Spinal cord (tissue), 10 donors: ENCODE measurements at places on chromosomes 6 and 20. TPM values are rescaled to one million over a fixed set of nuclear protein-coding genes. Genes with fewer than 3 reads are reported as not detected.

VSX1 gene
- total RNA-seq, result 0.59 TPM

DNA sequence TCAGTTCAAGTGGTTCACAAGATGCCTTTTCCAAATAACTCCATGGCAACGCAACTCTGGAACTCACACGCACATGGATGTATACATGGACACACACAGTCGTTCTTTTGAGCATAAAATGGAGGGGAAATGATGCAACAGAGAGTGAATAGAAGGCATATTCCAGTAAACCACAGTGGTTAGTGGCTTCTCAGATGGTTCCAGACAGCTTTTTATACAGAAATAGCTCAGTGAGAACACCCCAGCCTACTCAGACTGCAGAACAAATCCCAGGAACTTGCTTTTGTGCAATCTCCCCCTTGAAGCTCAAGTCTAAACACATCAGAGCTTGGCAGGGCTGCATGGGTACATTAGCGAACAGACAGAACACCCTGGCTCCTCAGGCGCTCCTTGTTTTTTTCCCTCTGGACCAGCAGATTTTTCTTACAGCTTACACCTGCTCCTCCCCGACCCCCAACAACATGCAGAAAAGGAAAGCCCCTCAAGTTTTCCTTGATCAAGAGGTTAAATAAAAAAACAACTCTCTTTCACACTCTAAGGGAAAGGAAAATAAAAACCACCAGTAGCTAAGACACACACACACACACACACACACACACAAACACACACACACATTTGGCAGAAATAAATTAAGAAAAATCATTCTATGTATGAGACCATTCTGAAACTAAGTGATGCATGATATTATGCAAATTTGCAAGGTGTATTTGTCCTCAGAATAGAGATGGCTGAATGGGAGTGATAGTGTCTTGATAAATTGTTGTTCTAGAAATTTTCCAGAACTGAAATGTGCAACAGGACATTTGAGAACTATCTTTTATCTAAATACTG, 51.2 kb upstream of the RANBP9 start:
- H3K36me3 ChIP-seq, result no peaks in the 10 kb centered on the region
- no peaks in the 10 kb centered on the region for H3K27me3 ChIP-seq
- no peak overlapping the region for H3K4me3 ChIP-seq
- peaks cover 6% of the 10 kb centered on the region for H3K4me1 ChIP-seq

DNA sequence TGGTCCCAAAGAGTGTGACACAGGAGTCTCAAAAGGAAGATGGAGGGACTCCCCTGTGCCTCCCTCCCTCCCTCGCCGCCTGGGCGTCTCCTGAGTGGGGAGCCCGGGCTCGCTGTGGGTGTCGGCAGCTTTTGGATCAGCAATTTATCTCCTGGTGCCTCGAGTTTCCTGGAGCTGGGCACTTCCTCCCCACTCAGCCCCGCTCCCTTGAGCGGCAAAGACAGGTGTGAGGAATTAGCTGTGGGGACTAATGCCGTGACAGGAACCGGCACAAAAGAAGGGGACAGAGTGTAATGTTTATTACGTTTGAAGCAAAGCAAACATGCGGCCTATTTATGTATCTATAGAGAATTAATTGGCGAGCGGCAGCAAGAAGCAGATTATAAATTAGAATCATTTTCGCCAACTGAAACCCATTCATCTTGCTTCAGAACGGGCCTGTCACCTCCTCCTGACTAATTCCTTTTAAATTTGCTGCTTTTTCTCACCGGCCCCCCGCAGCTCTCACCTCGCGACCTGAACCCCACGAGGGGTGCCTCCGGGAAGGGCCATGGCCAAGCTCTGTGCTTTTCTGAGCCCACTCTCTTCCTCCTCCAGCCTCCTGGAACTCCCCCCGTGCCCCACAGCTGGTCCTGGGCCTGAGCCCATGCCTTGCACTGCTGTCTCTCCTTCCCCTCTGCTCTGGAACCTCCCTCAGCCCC, 8.8 kb upstream of the CDH22 start:
- no peak overlapping the region for H3K4me3 ChIP-seq
- H3K27ac ChIP-seq, result no peak overlapping the region
- H3K36me3 ChIP-seq, result no peaks in the 10 kb centered on the region
- peaks cover 16% of the 10 kb centered on the region for H3K4me1 ChIP-seq
- DNase-seq, result no peak
- H3K27me3 ChIP-seq, result peaks cover 37% of the 10 kb centered on the region

DNA sequence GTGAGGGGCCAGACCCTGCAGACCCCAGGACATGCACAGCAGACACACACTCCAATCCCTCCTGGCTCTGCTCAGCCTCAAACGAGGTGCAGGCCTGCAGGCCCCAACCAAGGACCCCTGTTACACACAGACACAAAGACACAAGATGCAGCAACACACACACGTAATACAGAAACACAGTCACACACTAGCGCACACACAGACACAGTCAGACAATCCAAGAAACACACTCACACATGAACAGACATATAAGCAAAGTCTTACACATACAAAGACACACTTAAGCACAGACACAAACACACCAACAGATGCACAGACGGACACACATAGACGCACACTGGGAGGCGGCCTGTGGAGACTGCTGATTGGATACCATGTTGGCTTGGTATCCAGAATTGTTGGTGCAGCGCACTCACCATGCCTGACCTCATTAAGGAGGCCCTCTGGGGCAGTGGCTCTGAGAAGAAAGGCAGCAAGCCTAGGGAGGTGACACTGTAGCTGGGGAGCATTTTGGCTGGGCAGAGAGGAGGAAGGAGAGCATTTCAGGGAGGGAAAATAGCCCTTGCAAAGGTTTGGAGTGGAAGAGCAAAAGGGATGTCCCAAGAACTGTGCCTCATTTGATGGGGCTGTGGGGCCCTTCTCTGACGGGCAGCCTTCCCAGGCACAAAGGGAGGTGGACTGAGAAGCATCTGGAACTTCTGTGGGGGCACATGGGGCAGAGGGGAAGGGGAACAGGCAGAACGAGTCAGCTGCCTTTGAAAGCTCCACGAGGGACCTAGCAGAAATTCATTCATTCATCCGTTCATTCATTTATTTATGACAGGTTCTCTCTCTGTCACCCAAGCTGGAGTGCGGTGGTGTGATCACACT, 1.4 kb upstream of the HSPA12B start:
- peaks cover 21% of the 10 kb centered on the region for H3K27me3 ChIP-seq
- no peaks in the 10 kb centered on the region for H3K36me3 ChIP-seq
- H3K4me1 ChIP-seq, result peaks cover 32% of the 10 kb centered on the region
- no peak overlapping the region for H3K4me3 ChIP-seq
- H3K27ac ChIP-seq, result no peak overlapping the region

- H3K4me3 ChIP-seq, result no peak overlapping the region
- H3K27ac ChIP-seq, result no peak overlapping the region
- no peaks in the 10 kb centered on the region for H3K27me3 ChIP-seq
- H3K4me1 ChIP-seq, result no peaks in the 10 kb centered on the region
These were observed 47.8 kb upstream of the IMPG1 start for GRCh38 chr6:76120302-76120701.

GRCh38 chr20:17848249-17849048, 120.1 kb downstream of the SNX5 start:
- no peaks in the 10 kb centered on the region for H3K36me3 ChIP-seq
- H3K27ac ChIP-seq, result no peak overlapping the region
- no peak for DNase-seq

GRCh38 chr6:13024616-13025015, 303.7 kb downstream of the TBC1D7 start:
- DNase-seq, result no peak
- H3K27me3 ChIP-seq, result no peaks in the 10 kb centered on the region
- H3K4me1 ChIP-seq, result no peaks in the 10 kb centered on the region
- no peak overlapping the region for H3K4me3 ChIP-seq

DNA sequence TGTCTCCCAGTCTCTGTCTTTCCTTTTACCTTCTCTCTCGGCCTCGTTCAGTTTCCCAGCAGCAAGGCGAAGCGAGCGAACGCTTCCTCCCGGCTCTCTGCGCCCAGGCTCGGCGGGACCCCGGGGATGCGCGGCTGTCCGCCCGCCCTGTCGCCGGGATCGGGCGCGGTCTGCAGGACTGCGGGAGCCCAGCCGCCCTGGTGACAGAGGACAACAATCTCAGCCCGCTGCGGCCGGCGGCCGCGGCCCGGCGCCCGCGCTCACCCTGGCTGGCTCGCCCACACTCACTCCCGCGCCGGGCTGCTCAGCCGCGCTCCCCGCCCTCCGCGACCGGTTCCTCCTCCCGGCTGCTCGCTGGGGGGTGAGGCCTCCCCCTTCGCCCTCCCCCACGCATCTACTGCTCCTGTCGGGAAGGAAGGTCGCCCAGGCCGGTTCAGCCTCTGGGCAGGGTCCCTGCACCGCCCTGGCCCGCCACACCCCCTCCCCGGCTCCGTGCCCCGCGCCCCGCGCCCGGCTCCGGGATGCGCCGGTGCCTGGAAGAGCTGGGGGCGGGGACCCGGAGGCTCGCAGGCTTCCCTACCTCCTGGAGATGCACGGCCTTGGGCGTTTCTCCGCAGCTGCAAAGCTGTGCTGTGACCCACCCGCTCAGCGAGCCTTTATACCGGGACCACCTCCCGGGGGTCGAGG, 410 bp downstream of the SYNE1 start:
- H3K36me3 ChIP-seq, result no peaks in the 10 kb centered on the region
- peaks cover 13% of the 10 kb centered on the region for H3K4me1 ChIP-seq
- peak overlapping the region; percentile 53 for H3K4me3 ChIP-seq
- H3K27ac ChIP-seq, result peak overlapping the region; percentile 47
- DNase-seq, result no peak
- peaks cover 2% of the 10 kb centered on the region for H3K27me3 ChIP-seq

FABP7 gene
- 138 TPM for total RNA-seq

- H3K4me1 ChIP-seq, result no peaks in the 10 kb centered on the region
- no peak overlapping the region for H3K27ac ChIP-seq
- no peak for DNase-seq
- no peak overlapping the region for H3K4me3 ChIP-seq
- H3K36me3 ChIP-seq, result no peaks in the 10 kb centered on the region
These were observed 135.4 kb upstream of the ECI2 start for GRCh38 chr6:4270776-4271175.

TUBB2B gene
- total RNA-seq, result 702 TPM

DUSP15 gene
- 13.3 TPM for total RNA-seq

DNA sequence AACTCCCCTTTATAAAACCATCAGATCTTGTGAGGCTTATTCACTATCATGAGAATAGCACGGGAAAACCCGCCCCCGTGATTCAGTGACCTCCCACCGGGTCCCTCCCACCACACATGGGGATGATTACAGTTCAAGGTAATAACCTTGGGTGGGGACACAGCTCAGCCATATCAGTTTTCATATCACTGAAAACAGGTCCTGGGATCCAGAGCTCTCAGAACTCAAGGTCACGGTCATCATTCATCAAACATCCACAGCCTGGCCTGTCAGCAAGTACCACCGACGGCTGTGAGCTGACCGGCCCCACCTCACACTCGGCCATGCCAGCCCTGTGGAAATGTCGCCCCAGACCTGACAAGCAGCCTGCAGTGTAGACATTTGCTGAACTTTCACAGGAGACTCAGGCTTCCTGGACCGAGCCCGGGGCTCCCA, 14.1 kb upstream of the FRMD1 start:
- H3K4me3 ChIP-seq, result no peak overlapping the region
- H3K27ac ChIP-seq, result peak overlapping the region; percentile 25
- H3K36me3 ChIP-seq, result no peaks in the 10 kb centered on the region
- peaks cover 33% of the 10 kb centered on the region for H3K4me1 ChIP-seq

MYCT1 gene
- 16.9 TPM for total RNA-seq

- no peaks in the 10 kb centered on the region for H3K36me3 ChIP-seq
- no peaks in the 10 kb centered on the region for H3K27me3 ChIP-seq
These were observed 216.8 kb downstream of the GJA1 start for GRCh38 chr6:121652223-121652622.

- peaks cover 7% of the 10 kb centered on the region for H3K4me1 ChIP-seq
- H3K36me3 ChIP-seq, result no peaks in the 10 kb centered on the region
- H3K27me3 ChIP-seq, result no peaks in the 10 kb centered on the region
- no peak overlapping the region for H3K27ac ChIP-seq
These were observed 92.6 kb downstream of the MAP3K7 start for GRCh38 chr6:90494067-90494780.

DNA sequence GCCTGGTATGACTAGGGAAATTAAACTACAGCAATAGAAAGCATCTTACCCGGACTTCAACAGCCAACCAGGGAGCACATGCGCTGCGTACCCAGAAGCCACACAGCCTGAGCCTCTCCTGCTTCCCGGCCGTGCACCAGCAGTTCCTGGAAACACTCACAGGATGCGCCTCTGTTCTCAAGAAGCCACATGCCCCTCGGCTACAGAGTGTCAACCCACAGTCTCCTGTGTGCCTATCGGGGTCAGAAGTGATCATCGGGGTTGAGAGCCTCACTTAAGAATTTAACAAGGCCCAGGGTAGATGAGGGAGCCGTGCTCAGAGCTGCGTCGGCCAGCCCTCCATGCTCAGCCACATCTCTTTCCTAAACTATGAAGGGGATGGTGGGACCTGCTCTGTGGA, 147.2 kb upstream of the GGTLC1 start:
- no peaks in the 10 kb centered on the region for H3K36me3 ChIP-seq
- DNase-seq, result no peak
- peaks cover 16% of the 10 kb centered on the region for H3K4me1 ChIP-seq
- H3K27ac ChIP-seq, result no peak overlapping the region
- no peaks in the 10 kb centered on the region for H3K27me3 ChIP-seq

OXT gene
- 0.33 TPM for total RNA-seq

GRCh38 chr6:166194914-166195859, 27.5 kb upstream of the TBXT start:
- H3K4me3 ChIP-seq, result no peak overlapping the region
- peaks cover 12% of the 10 kb centered on the region for H3K4me1 ChIP-seq
- no peaks in the 10 kb centered on the region for H3K27me3 ChIP-seq
- no peaks in the 10 kb centered on the region for H3K36me3 ChIP-seq

DNA sequence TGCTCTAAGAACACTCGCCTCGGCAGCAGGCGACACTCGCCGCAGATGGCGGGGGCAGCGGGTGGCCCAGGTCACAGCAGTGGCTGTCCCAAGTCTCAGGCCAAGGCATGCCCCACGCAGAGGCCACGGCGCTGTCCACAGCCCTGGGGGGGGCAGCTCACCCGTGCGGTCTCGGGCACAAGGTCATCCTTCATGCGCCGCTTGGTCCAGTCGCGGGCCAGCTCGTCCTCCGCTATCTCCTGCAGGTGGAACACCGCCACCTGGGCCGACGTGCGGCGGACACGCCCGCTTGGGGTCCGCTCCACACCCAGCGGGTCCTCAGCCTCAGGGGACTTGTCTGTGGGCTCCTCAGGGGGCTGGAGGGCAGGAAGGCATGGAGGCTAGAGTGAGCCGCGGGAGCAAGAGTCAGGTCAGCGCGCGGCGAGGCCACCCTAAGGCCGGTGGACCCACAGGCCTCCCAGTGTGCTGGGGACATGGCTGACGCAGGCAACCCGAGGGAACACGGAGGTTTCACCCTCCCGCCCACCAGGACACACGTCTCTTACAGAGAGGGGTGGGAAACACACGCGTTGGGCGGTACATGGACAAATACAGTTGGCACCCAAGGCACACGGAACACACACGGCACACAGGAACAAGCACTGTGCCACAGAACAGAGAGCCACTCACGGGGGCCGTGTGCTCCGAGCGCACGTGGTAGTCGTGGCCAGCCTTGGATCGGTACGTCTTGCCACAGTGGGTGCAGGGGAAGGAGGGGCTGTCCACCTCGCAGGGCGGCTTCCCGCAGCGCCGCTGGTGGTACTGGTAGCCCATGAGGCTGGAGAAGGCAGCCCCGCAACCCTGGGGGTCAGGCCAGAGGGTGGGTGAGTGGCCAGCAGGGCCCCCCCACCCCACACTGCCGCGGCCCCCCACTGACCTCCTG, 6.5 kb upstream of the UCKL1 start:
- H3K4me3 ChIP-seq, result no peak overlapping the region
- DNase-seq, result no peak
- H3K4me1 ChIP-seq, result peaks cover 5% of the 10 kb centered on the region

- peaks cover 19% of the 10 kb centered on the region for H3K4me1 ChIP-seq
- H3K27me3 ChIP-seq, result no peaks in the 10 kb centered on the region
- no peak for DNase-seq
- H3K36me3 ChIP-seq, result no peaks in the 10 kb centered on the region
These were observed 37.7 kb downstream of the KIF25 start for GRCh38 chr6:168035098-168035660.
